ENCODE measurements at places on chromosomes 5 and 9. TPM values are rescaled to one million over a fixed set of nuclear protein-coding genes. Genes with fewer than 3 reads are reported as not detected.

Gene HSPA9
- 245 TPM for total RNA-seq

Gene PCDHA9
- total RNA-seq: 0.34 TPM

Gene ELAVL2
- total RNA-seq: 0.48 TPM

Gene KCNIP1
- total RNA-seq: not detected

Gene ACOT12
- total RNA-seq: 3.0 TPM

Gene MEIKIN
- not detected for total RNA-seq

Gene C9
- total RNA-seq: not detected

Gene GADD45G
- 6.1 TPM for total RNA-seq

Gene HNRNPK
- total RNA-seq: 422 TPM

Gene ZNF366
- total RNA-seq: 3.8 TPM

Gene PCDHGB4
- 4.1 TPM for total RNA-seq

Gene ZFP62
- 35.5 TPM for total RNA-seq

Gene GRAMD2B
- total RNA-seq: 43.9 TPM

Gene FOXD4L5
- not detected for total RNA-seq

Gene PAIP2
- 51.2 TPM for total RNA-seq

Gene HAVCR1
- not detected for total RNA-seq

Gene C7
- total RNA-seq: 13.0 TPM

Gene ADRA1B
- not detected for total RNA-seq

Measured in suprapubic skin (tissue), 4 donors.